ENCODE measurements at places on chromosomes 12 and 14.

- no peak for DNase-seq
- no peaks in the 10 kb centered on the region for H3K27me3 ChIP-seq
- H3K27ac ChIP-seq, result peak overlapping the region; percentile 50
- H3K4me3 ChIP-seq, result no peak overlapping the region
Measured at GRCh38 chr14:91349481-91350074, 68.0 kb downstream of the CCDC88C start.

DNA sequence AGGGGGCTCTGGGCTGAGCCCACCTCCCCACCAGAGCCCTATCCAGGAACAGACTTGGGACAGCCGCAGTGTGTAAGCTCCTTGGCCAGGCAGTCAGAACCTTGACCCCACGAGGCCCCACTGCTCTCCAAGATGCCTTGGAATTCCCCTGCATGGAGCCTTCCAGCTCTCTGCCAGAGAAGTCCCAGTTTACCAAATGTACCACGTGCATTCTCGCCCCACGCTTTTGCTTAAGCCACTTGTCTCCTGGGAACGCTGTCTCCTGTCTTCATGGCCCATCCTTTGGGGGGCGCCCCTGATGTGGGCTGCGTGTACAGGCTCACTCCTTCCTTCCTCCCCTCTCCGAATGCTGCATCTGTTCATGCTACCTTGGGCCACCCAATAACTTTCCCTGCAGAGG lies 7.9 kb downstream of the FAIM2 start:
- peak; percentile 76 for DNase-seq
- H3K4me3 ChIP-seq, result no peak overlapping the region
- H3K27ac ChIP-seq, result no peak overlapping the region
- no peaks in the 10 kb centered on the region for H3K36me3 ChIP-seq
- H3K27me3 ChIP-seq, result no peaks in the 10 kb centered on the region

DNA sequence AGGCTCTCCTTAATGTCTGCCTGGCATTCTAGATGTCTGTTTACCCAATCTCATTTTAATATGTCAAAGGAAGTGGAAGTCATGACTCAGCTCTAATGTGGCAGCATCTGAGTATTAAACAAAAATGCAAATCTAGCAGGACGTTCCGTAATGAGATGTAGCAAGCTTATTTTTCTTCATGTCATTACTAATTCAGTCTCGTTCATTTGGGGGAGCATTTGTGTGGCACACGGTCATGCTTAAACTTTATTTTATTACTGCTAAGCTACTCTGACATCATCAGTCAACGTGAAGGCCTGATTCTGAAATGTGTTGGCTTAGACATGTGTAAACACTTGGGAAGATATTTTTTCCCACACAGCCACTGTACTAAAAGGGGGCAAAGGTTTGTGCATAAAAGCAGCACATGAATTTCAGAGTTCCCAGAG lies 326.7 kb upstream of the TMPO start:
- H3K27ac ChIP-seq, result no peak overlapping the region
- H3K27me3 ChIP-seq, result no peaks in the 10 kb centered on the region
- H3K36me3 ChIP-seq, result no peaks in the 10 kb centered on the region
- no peak overlapping the region for H3K4me3 ChIP-seq
- DNase-seq, result no peak
- H3K4me1 ChIP-seq, result peaks cover 15% of the 10 kb centered on the region

GRCh38 chr14:50095895-50096294 lies 20.5 kb downstream of the VCPKMT start:
- no peak for DNase-seq
- H3K27me3 ChIP-seq, result no peaks in the 10 kb centered on the region
- H3K36me3 ChIP-seq, result no peaks in the 10 kb centered on the region
- no peak overlapping the region for H3K27ac ChIP-seq
- H3K4me3 ChIP-seq, result no peak overlapping the region

- H3K4me1 ChIP-seq, result peaks cover 21% of the 10 kb centered on the region
- DNase-seq, result no peak
- H3K27me3 ChIP-seq, result no peaks in the 10 kb centered on the region
- H3K27ac ChIP-seq, result no peak overlapping the region
Measured at GRCh38 chr14:22599349-22599748, 1.2 kb downstream of the ABHD4 start.
